ENCODE measurements at places on chromosomes 5 and 9.

GRCh38 chr5:51599587-51599986 lies 216.3 kb downstream of the ISL1 start:
- no peak for DNase-seq

- DNase-seq = no peak
Observed at GRCh38 chr5:96741891-96742309, 65.8 kb downstream of the ERAP1 start.

- no peak for DNase-seq
Observed at GRCh38 chr5:59496524-59497134, 396.9 kb downstream of the PDE4D start.

GRCh38 chr9:117278471-117279035 lies 136.3 kb downstream of the ASTN2 start:
- DNase-seq = no peak

Measured in keratinocyte (primary cell).